ENCODE measurements at places on chromosomes 1 and 21. TPM values are rescaled to one million over a fixed set of nuclear protein-coding genes. Genes with fewer than 3 reads are reported as not detected.

- DNase-seq = no peak
Observed at GRCh38 chr1:81827942-81828341, 27.2 kb downstream of the ADGRL2 start.

DNA sequence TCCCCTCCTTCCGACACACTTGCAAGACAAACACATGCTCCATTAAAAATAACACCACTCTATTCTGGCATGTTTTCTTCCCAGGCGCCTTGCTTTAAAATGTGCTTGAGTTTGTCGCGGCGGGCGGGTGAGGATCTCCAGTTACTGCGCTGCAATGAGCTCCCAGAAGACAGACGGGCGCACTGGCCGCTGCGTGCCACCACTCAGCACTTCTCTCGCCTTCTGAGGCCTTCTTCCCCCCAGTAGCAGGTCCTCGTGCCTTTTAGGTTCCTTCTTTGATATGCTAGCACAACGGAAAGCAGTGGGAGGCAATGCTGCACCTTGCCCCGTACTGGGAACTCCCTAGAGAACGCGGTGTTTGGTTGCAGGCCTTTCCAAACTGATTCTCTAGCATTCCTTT is 279.5 kb upstream of the NR5A2 start:
- DNase-seq = no peak

- DNase-seq = no peak
Observed at GRCh38 chr1:78650114-78650660, 556 bp downstream of the IFI44 start.

Gene PEAR1
- total RNA-seq = 8.3 TPM

GRCh38 chr1:93324486-93325464 is 20.9 kb upstream of the DR1 start:
- DNase-seq = no peak

Gene FMO5
- total RNA-seq = 3.6 TPM

DNA sequence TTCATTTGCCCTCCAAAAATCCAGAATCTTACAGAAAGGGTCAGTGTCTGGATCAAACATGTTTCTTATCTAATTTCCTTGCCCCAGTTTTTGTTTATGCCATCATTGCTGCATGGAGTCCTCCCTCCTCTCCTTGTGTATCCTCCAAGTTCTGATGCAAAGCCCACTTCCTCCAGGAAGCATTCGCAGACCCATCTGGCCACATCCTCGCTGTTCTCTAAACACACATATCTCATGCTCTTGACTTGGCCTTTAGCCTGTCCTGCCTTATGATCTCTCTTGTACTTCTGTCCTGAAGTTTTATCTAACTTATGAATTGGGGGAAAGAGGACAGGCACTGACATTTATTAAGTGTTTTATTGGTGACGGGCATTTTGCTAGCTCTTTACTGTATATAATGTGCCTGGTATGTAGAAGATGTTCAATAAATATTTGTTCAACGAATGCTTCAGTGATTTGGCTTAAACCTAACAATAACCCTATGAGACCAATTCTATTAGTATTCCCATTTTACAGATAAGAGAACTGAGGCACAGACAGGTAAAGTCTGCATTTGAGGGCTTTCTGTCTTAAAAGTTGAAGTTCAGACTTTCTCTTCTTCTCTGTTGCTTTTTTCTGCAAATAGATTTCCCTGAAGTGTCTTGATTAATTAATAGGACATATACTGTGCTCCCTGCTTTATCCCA is 19.2 kb upstream of the ID3 start:
- DNase-seq = no peak

DNA sequence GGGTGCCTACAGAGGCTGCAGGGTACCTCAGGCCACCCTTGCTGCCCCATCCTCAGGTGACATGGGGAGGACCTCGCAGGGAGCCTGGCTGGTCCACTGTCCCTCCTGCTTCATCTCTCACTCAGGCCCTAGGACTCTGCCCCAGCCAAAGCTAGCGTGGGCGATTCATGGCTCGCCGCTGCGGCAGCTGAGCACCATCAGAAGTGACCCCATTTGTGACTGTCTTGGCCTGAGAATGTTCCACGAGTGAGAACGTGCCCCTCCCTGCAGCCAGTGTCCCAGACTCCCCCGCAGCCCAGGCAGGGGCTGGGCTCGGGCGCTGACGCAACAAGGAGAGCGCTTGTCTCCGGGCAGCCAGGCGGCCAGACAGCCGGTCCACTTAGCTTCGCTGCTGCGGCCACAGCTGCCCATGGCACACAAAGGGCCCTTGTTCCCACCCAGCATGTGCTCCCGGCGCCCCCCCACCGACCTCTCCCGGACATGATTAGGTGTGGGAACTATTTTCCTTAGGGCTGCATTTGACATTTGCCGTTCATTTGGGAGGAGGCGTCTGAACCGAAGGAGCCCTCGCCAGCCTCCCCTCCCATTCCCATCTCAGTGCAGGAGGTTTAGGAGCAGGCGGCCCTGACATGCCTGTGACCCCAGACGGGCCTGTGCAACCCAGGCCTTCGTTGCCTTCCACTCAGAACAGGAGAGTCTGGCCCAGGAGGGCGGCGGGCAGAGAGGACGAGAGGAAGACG is 19.3 kb upstream of the POFUT2 start:
- peak; percentile 96 for DNase-seq

GRCh38 chr1:39445573-39445972 is 45.9 kb upstream of the BMP8A start:
- DNase-seq = no peak

- DNase-seq = no peak
Observed at GRCh38 chr1:201937624-201938213, 8.6 kb downstream of the LMOD1 start.

Gene SAMD11
- total RNA-seq = 4.3 TPM

DNA sequence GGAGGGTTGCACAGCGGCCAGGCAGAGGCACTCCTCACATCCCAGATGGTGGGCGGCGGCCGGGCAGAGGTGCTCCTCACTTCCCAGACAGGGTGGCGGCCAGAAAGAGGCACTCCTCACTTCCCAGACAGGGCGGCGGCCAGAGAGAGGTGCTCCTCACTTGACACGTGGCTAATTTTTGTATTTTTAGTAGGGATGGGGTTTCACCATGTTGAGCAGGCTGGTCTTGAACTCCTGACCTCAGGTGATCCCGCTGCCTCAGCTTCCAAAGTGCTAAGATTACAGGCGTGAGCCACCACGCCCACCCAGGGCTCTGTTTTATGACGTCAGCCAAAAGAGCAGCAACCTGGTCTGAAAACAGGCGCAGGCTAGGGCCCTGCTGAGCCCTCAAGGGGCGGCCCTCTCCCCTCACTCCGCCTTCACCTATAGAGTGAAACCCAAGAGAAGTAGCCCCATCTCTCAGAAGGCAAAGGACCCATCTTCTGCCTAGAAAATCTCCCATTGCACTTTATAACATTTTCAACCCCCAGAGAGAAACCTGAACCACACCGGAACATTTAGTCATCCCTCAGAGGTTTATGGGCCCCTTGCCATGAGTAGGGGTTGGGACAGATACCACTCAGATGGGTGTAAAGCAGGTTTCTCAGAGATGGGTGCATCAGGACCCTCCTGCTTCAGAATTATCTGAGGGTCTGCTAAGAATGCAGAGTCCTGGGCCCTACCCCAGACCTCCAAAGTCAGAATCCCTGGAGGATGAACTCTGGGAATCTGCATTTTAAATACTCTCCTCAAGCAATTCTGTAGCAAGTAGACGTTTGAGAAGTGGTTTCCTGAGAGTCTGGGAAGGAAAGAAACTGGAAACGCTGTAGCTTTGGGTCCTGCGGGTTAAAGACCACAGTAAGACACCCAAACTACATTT is 40.8 kb downstream of the CDK18 start:
- no peak for DNase-seq

Gene SKI
- 19.3 TPM for total RNA-seq

- no peak for DNase-seq
Observed at GRCh38 chr1:27307874-27308598, 13.9 kb upstream of the TMEM222 start.

- peak; percentile 90 for DNase-seq
Observed at GRCh38 chr1:116377541-116378529, 4.8 kb downstream of the ATP1A1 start.

Gene IGSF3
- total RNA-seq = 7.2 TPM

- DNase-seq = no peak
Observed at GRCh38 chr1:86263101-86263500, 106.5 kb upstream of the COL24A1 start.

Gene ZFP69
- 4.3 TPM for total RNA-seq

DNA sequence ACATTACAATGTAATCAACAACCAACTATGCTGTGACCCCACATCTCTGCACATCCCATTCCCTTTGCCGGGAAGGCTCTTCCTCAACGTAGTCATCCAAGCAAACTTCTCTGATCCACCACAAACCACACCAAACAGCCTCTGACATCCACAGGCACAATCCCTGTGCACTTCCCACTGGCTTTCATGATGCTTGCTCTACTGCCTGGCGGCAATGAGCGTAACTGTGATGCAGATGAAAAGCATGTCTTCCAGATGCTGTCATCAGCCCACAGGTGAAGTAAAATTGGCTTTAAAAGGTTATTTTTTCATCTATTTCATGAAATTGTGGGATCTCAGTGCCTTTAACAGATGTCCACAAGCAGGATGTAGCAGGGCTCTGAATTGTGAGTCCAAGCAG is 635.2 kb downstream of the SMYD3 start:
- no peak for DNase-seq

Gene FCRL1
- total RNA-seq = not detected

- DNase-seq = no peak
Observed at GRCh38 chr1:40384413-40384762, 10.9 kb downstream of the SMAP2 start.

Gene CHRNB2
- total RNA-seq = 1.1 TPM

GRCh38 chr1:151370211-151370911 is 2.1 kb downstream of the SELENBP1 start:
- DNase-seq = peak; percentile 66

DNA sequence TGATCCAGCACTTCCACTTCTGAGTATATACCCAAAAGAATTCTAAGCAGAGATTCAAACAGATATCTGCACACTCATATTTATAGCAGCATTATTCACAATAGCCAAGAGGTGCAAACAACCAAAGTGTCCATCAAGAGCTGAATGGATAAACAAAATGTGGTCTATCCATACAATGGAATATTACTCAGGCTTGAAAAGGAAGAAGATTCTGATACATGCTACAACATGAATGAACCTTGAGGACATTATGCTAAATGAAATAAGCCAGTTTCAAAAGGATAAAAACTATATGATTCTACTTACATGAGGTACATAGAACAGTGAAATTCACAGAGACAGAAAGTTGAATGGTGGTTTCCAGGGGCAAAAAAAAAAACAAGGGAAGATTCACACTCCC is 88.9 kb downstream of the CCDC185 start:
- DNase-seq = no peak

Gene KRTAP10-11
- total RNA-seq = not detected

Gene CCDC30
- total RNA-seq = 3.3 TPM

DNA sequence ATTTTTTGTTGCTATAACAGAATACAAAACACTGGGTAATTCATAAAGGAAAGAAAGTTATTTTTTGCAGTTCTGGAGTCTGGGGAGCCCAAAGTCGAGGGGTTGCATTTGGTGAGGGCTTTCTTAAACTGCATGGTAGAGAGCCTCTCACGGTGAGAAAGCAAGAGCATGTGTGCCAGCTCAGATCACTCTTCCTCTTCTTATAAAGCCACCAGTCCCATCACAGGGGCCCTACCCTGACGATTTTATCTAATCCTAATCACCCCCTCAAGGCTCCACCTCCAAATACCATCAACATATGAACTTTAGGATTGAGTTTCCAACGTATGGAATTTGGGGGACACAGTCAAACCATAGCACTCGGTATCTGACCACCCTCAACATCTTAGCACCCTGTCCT is 1.0 kb upstream of the STRIP1 start:
- DNase-seq = no peak

GRCh38 chr1:30111431-30111830 is 612.0 kb downstream of the MATN1 start:
- no peak for DNase-seq

Gene COL6A1
- total RNA-seq = 622 TPM

Gene AMPD1
- not detected for total RNA-seq

- DNase-seq = no peak
Observed at GRCh38 chr1:242243472-242243871, 244.6 kb upstream of the MAP1LC3C start.

DNA sequence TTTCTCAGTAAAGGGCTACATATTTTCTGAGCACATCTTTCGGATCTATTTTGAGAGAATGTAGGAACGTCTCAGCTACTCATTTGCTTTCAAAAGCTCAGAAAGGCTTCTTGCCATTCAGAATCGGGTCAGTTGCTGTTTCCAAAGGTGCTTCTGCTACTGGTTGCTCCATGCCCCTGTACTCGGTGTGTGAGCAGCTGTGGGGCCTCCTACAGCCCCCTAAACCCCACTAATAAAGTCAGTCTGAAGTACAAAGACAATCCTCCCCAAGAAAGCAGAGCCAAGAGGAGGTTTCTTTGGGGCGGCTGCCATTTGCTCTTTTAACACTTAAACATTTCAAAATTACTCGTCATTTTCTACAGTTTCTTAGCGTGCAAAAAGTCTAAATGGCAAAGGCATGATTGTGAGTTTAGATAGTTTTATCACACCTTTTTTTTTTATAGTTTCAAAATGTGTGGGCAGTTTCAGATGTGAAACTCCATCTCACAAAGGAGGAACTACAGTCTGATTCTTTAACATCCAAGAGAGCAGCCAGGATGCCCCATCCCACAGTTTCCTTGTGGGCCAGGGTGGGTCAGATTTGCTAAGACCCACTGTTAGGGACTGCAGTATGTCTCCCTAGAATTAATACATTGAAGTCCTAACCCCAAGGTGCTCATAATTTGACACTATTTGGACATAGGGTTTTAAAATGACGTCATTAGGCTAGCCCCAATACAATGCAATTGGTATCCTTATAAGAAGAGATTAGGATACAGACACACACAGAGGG is 4.1 kb downstream of the RUNX1 start:
- no peak for DNase-seq

DNA sequence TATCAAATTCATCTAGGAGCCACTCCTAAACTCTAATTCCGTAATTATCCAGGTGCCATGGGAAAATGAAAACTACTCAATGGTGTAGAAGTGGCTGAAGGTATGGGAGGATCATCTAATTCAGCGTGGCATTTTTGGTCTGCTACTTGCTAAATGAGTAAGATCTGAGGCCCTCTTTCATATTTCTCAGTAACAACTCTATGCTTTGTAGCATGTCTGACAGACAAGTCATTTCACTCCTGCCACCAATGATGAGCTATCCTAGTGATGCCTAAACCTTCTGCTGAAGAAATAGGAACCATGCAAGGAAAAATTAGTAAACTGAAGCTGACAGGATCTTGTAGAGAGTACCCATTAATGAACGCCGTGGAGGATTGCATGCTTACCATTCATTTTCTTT is 145.3 kb downstream of the NTNG1 start:
- DNase-seq = no peak

- no peak for DNase-seq
Observed at GRCh38 chr1:89808441-89809117, 12.3 kb upstream of the LRRC8D start.

- DNase-seq = peak; percentile 52
Observed at GRCh38 chr1:2350501-2350900, 40.9 kb downstream of the MORN1 start.

GRCh38 chr21:41924368-41924754 is 29.5 kb downstream of the C2CD2 start:
- peak; percentile 32 for DNase-seq
